ENCODE measurements at places on chromosomes 11 and 22.

GRCh38 chr22:42343531-42344081 lies 73.2 kb upstream of the TCF20 start:
- DNase-seq: no peak

- DNase-seq: no peak
Observed at GRCh38 chr11:30938171-30938570, 352.0 kb upstream of the MPPED2 start.

- DNase-seq: no peak
Observed at GRCh38 chr11:47607380-47607779, 13.2 kb upstream of the C1QTNF4 start.

DNA sequence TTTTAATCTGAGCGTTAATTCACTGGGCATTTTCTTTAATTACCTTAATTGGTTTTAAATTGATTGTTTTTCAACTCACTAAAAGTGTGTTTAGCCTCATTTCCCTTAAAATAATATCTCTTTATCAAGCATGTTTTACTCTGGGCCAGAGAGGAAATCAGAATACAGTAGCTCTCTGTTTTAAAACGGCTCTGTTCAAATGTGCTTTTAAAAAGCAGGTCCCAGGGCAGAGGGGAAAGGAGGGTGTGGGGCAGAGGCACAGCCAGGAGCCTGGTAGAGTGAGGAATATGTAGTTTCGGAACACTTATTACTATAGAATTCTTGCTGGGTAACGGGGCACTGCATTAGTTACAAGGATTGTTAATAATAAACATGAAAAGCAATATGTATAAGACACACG lies 47.6 kb downstream of the FBXO7 start:
- DNase-seq: no peak

DNA sequence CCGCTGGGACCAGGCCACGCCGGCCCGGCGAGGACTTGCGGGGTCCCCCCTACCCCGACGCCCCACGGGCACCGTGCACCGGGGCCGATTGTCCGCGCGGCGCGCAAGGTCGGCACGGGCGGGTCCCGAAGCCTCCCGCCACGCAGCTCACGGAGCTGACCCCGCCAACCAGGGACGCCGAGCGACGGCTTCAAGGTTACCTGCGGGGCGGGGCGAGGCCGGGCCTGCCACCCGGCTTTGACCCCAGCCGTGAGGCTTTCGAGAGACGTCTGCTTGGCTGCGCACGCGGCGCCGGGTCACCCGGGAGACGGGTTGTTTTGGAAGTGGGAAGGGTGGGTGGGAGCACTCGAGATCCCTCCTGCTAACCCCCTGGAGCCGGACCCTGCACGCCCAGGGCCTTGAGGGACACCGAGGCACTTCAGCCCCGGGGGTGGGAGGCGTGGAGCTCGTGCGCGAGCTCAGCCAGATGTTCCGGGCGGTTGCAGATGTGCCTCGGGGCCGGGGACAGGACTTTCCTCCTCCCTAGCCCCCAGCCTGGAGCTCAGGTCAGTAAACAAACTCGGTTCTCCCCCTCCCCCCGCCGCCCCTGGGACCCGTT lies 3.2 kb upstream of the WNT11 start:
- DNase-seq: no peak

- no peak for DNase-seq
Observed at GRCh38 chr11:78943154-78943553, 368.5 kb upstream of the NARS2 start.

GRCh38 chr22:32265882-32266767 lies 11.0 kb upstream of the SLC5A4 start:
- DNase-seq: peak; percentile 68

- DNase-seq: no peak
Observed at GRCh38 chr22:41910050-41911000, 4.5 kb downstream of the SHISA8 start.

DNA sequence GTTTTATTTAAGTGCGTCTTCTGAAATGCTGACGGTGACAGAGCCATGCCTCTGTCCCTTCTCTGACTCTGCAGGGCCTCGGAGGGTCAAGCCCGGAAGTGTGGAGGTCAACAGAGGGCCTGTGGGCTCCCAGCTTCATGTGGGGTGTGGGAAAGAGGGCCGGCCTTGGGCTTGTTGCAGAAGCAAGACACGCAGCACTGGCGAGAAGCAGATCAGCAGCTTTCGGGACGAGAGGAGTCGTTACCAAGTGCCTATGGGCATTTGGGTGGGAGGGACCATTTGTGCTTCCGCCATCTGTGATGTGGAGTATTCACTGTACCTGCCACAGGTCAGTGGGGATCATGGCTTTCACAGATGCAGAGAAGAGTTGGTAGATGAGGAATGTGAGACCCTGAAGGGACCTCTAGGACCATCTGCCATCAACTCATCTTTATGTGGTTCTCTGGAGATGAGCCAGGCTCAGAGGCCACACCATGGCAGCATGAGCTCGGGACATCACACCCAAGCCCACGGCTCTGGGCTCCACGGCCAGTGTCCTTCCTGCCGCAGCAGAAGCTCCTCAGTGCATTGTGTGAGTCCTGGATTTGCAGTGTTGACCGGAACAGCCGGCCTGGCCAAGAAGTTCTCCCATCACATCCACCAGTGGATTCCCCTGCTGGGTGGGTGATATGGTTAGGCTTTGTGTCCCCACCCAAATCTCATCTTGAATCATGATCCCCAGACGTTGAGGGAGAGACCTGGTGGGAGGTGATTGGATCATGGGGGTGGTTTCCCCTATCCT lies 590.7 kb downstream of the TBC1D22A start:
- DNase-seq: no peak

DNA sequence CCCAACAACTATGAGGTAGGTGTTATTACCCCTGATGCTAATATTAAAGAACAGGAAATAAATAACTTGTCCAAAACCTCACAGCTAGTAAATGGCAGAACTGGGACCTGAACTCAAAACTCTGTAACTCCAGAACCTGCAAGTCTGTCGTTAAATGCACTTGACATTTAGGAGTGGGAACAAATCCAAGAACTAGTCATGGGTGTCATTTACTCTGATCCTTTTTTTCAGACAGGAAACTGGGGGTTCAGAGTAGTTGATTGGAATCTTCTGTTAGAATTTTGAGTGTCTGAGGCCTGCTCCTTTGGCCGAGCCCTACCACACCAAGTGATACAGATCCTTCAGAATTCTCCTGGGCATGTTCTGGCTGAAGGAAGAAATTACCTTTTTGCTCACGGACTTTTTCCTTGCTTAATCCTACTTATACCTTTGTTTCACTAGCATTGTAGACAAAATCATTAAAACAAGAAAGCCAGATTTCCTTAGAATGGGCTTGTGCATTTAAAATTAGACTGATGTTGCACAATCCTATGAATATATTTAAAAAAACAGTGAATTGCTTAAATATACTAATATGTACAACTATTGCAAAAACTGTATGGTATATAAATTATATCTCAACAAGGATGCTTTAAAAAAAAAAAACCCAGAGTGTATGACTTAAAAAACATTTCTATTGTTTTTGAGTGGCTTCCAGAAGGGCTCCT lies 1.4 kb upstream of the YAP1 start:
- DNase-seq: no peak

DNA sequence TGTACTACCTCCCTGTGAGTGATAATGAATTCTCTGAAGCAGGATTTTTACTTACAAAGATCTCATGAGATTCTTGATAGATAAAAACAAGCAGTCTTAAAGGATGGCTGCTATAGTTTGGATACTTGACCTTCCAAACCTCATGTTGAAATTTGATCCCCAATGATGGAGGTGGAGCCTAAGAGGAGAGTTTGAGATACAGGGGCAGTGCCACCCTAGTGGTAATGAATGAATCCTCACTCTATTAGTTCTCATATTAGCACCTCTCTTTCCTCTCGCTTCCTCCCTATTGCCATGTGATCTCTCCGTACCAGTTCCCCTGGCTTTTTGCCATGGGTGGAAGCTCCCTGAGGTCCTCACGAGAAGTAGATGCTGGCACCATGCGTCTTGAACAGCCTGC lies 37.9 kb upstream of the OR8B8 start:
- DNase-seq: no peak

- DNase-seq: no peak
Observed at GRCh38 chr11:65573391-65574079, 1.2 kb downstream of the FAM89B start.

- DNase-seq: no peak
Observed at GRCh38 chr11:96647621-96648020, 257.8 kb downstream of the JRKL start.

DNA sequence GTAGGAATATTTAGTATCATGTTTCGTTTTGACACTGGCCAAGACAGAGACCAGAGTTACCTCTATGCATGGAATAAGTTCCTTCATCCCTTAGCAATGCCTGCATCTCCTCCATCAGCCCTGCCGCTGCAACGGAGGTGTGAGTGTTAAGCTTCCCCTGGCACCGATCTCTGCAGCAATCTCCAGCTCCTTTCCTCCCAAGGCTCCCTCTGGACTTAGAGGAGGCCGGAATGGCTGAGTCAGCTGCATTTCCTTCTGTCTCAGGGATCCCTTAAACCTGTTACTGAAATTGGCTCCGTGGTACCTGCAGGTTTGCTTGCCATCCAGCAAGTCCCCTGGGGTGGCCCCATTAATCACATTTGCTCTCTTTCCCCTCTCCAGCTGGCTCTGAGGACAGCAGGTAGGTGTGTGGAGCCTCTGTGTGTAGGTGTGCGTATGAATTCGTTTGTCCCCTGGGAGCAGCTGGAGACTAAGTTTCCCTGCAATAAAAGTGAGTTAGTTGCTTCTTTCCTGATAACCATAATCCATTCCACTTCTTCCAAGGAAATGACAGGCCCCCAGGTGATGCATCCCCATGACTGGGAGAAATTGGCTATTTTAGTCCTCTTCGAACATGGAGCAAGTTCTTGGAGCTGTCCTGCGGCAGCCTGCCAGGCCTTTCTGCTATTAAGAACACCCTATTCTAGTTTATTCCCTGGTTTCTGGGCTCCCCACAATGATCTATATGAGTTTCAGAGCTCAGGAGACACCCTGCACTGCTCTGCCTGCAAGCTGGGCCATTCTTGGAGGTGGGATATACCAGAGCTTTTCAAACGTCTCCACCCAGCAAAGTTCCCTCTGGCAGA lies 457.2 kb upstream of the CADM1 start:
- DNase-seq: no peak

- DNase-seq: no peak
Observed at GRCh38 chr11:115895594-115895993, 391.4 kb upstream of the CADM1 start.

DNA sequence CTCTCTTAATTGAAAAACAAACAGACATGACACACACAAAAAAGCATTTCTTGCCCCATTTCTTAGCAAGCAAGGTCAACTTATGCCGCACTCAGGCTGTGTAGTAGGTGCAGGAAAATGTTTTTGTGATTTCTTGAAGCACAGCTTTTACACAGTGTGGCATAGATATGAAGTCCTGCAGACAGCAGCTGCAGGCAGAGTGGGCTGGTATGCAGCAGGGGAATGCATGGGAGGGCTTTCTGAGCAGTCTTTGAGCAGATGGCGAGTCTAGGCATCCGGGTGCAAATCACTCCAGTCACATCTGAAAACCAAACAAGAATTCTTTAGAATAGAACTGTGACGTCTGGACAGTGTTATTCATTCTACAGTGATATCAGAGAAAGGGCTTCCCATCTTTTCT lies 87.5 kb downstream of the BLID start:
- no peak for DNase-seq

DNA sequence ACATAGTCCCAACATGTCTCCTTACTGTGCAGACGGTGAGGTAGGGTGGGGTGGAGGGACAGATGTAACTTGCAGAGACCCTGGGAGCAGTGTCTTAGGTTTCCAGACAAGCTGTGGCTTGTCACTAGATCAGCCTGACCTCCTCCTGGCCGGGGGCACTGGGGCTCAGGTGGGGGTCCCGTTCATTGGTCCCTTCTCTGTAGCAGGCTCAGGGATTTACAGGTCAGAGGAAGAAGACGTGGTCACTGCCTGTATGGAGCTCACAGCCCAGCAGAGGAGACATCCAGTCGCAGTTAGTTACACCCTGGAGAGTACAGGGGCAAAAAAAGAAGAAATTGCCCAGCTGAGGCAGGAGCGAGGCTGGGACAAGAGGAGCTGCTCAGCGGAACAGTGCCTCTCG lies 22.0 kb upstream of the TUB start:
- DNase-seq: no peak

- no peak for DNase-seq
Observed at GRCh38 chr11:12725055-12725862, 51.0 kb downstream of the TEAD1 start.

- no peak for DNase-seq
Observed at GRCh38 chr22:22070371-22070824, 87.8 kb upstream of the TOP3B start.

DNA sequence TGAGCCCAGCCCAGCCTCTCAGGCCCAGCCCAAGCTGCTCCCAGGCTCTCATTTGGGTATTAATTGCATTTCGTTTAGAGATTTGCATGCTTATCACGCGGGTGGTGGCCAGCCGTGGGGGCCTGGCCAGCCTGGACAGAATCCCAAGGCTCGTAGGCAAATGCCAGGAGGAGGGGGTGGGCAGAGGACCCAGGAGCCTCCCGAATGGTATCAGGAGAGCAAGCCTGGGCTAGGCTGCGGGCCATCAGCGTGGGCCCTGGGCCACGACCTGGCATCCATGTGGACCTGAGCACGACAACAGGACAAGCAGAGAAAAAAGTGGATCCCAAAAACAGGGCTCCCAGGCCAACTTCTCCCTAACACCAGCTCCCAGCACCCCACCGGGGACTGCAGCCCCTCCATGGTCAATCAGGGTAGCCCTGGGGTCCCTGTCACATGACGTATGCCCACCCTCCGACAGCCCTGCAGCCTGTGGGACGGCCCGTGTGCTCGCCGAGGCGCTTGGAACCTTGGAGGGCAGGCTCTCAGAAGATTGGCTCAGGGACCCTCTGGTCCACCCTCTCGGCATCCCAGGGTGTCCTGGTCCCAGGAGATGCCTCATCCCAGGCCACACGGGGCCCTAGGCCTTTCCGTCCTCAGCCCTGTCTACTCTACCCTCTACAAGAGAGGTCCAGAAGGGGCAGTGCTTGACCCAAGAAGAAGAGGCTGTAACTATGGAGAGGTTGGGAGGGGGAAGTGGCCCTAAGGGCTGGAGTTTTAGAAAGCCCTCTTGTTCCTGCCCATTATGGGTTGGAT lies 8.8 kb downstream of the ASCL2 start:
- DNase-seq: no peak
